CD4-positive, CD25-positive, alpha-beta regulatory T cell (primary cell): ENCODE measurements at places on chromosomes 2 and 18. TPM values are rescaled to one million over a fixed set of nuclear protein-coding genes. Genes with fewer than 3 reads are reported as not detected.

Gene FER1L5
- not detected for polyA plus RNA-seq

Gene MSTN
- polyA plus RNA-seq, result not detected

Gene C2orf66
- polyA plus RNA-seq, result not detected

Gene RAB27B
- not detected for polyA plus RNA-seq

Gene CYTIP
- polyA plus RNA-seq, result 205 TPM

Gene FAP
- not detected for polyA plus RNA-seq

Gene CCDC148
- polyA plus RNA-seq, result not detected

Gene SERPINB2
- not detected for polyA plus RNA-seq

Gene GALNT14
- polyA plus RNA-seq, result not detected

Gene GLI2
- not detected for polyA plus RNA-seq

Gene MAL
- polyA plus RNA-seq, result 191 TPM

Gene TUBA3D
- not detected for polyA plus RNA-seq

Gene HOXD11
- not detected for polyA plus RNA-seq

Gene RSAD2
- polyA plus RNA-seq, result 1.6 TPM

Gene NOSTRIN
- polyA plus RNA-seq, result not detected

Gene TANC1
- not detected for polyA plus RNA-seq

Gene SCG2
- polyA plus RNA-seq, result not detected

Gene TMEM163
- 0.33 TPM for polyA plus RNA-seq

Gene ANKRD30B
- not detected for polyA plus RNA-seq

Gene CPSF3
- 35.4 TPM for polyA plus RNA-seq

Gene TTN
- 3.1 TPM for polyA plus RNA-seq

Gene CABLES1
- polyA plus RNA-seq, result 0.46 TPM

Gene KCTD18
- polyA plus RNA-seq, result 18.8 TPM

Gene SLC23A3
- polyA plus RNA-seq, result not detected

Gene DNAJC5G
- polyA plus RNA-seq, result not detected

Gene NYAP2
- polyA plus RNA-seq, result not detected

Gene VWC2L
- not detected for polyA plus RNA-seq

Gene POTEI
- polyA plus RNA-seq, result not detected

Gene CFAP65
- polyA plus RNA-seq, result not detected

Gene ATG4B
- 43.7 TPM for polyA plus RNA-seq

Gene WDFY1
- 25.8 TPM for polyA plus RNA-seq

Gene CCDC74A
- 0.29 TPM for polyA plus RNA-seq

Gene SIX3
- not detected for polyA plus RNA-seq

Gene SLC4A3
- not detected for polyA plus RNA-seq

Gene TACR1
- polyA plus RNA-seq, result not detected

Gene RAPGEF4
- polyA plus RNA-seq, result not detected

Gene SLC30A3
- polyA plus RNA-seq, result not detected

Gene VSNL1
- not detected for polyA plus RNA-seq
